ENCODE measurements at places on chromosomes 2 and 18.

DNA sequence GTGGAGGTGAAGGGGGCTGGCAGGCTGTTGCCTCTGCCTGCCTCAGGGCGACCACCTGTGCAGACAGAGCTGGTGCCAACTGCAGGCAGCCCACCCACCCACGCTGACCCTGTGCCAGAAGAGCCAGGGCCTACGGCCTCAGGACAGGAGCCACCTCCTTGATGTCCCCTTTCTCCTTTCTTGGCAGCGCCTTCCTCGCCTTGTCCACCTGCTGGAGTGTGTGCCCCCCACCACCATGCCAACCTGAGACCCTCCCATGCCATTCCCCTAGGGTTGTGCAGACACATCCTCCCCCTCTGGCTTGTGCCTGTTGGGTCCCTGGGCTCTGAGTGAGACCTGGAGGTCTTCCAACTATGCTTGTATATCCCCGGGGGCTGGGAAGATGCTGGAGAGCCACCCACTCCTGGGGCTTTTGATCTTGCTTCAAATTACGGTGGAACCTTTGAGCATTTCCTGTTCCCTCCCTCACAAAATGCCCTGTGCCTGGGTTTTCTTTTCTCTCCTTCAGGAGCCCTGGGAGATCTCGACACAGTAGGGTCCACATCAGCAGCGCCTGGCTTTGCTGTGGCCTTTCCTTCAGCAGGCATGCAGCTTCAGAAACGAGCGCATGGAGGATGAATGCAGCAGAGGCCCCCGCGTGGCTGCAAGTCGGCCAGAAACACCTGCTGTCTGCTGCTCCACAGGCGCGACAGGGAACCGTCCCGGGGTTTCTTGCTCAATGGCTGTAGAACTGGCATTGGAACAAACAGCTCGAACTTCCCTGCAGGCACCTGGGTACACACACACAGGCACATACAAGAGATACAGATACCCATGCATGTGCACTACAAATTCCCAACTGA is 65.9 kb upstream of the SH3RF3 start:
- no peak for DNase-seq

- no peak for DNase-seq
Observed at GRCh38 chr2:50315336-50315735, 716.6 kb downstream of the NRXN1 start.

DNA sequence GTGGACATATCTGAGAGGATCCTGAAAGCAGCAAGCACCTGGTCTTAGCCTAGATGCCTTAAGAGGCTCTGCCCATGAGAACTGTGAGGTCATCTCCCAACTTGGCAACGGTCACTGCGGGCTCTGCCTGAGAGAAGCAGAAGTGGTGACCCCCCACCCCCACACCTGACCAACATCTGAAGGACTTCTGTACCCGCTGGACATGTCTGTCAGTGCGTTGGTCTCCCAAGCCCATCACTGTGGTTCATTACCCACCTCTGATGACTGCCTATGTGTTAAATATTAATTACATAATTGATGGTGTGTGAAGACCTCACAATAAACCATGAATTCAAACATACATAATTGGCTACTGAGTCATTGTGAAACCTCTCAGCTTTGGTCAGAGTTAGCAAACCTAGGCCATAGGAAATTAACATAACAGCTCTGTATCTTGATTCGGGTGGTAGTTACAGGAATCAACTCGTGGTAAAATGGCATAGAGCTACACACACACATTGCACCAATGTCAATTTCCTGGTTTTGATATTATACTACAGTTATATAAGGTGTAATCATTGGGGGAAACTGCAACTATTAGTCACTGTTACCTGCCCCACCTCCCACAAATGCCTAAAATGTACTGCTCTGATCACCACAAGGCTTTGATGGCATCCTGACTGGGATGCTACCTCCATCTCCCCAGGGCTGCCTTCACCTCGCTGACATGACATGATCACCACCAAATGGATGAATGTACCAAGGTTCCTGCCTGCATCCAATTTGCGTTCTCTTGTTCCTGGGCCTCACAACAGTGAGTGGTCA is 4.3 kb upstream of the GALNT1 start:
- peak; percentile 31 for DNase-seq

- no peak for DNase-seq
Observed at GRCh38 chr2:129117434-129117833, 798.8 kb upstream of the HS6ST1 start.

- DNase-seq, result no peak
Observed at GRCh38 chr2:105301646-105302045, 27.9 kb downstream of the TGFBRAP1 start.

- DNase-seq, result no peak
Observed at GRCh38 chr2:124798551-124798950, 773.5 kb downstream of the CNTNAP5 start.

DNA sequence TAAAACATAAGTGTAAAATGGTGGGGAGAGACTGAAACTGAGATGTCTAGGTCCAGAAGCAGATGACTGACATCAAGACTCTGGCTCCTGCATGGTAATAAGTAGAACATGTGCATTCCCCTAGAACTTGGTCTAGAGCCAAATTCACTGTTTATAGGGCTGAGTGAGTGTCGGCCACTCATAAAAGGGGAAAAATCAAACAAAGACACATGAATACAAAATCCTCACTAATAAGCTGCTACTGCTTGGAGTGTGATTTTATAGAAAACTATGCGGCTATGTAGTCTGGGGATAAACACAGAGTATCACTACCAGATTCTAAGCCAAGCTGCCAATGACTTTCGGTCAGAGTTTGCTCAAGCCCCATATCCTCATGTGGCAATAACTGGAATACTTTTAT is 1080.8 kb upstream of the DDX18 start:
- DNase-seq, result no peak

DNA sequence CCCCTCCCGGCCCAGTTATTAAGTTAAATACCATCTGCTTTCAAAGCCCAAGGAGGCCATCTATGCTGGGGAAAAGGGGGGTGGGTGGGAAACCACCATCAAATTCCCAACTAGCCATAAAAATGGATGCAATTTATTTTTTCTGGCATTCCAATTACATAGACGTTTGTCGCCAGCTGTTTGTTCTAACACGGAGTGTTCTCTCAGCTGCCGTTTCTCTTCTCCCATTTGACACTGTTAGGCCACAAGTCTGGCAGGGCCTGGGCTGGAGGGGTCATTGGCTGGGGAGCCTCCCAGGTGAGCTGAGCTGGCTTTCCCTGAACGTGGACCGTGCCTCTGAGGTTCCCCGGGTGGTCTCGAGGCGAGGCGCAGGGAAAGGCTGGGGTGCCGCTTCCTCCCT is 16.6 kb downstream of the ATOH8 start:
- DNase-seq, result no peak

GRCh38 chr2:95354469-95354901 is 48.0 kb upstream of the FAHD2A start:
- no peak for DNase-seq

GRCh38 chr2:160241251-160242137 is 41.4 kb upstream of the ITGB6 start:
- no peak for DNase-seq

DNA sequence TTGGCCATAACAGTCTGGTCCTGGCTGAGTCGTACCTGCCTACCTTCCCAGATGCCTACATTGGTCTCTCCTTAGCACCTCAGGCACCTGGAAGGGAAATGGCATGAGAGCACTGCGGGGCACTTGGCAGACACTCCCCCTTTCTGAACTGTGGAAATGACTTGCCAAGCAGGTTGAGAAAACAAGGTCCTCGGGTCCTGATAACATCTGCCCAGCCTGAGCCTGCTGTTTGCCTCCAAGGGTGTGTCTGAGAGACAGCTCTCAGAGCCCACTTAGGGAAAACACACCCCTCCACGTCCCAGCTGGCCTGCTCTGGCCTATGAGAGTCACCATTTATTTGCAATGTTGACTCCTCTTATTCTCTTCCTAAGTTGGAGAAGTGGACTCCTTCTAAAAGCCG is 10.5 kb downstream of the FAM110C start:
- DNase-seq, result no peak

- DNase-seq, result peak; percentile 5
Observed at GRCh38 chr2:190627448-190628412, 21.2 kb upstream of the NAB1 start.

DNA sequence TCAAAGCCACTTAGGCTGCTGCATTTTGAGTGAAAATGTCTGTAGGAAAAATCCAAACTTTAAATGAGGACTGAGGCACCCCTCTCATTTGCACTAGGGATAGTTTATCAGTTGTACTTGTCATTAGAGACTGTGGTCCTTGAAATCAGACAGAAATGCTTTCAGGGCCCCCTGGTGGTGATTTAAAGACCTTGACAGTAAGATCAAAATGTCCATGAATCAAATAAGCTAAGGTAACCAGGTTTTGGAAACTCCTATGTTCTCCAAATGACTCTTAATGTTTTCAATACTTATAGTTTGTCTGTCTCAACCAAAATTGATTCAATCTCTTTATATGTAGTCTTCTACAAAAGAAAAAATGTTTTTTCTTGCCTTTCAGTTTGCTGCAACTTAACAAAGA is 28.8 kb upstream of the DDX18 start:
- DNase-seq, result peak; percentile 56

- no peak for DNase-seq
Observed at GRCh38 chr2:239155806-239156480, 244.9 kb downstream of the HDAC4 start.

DNA sequence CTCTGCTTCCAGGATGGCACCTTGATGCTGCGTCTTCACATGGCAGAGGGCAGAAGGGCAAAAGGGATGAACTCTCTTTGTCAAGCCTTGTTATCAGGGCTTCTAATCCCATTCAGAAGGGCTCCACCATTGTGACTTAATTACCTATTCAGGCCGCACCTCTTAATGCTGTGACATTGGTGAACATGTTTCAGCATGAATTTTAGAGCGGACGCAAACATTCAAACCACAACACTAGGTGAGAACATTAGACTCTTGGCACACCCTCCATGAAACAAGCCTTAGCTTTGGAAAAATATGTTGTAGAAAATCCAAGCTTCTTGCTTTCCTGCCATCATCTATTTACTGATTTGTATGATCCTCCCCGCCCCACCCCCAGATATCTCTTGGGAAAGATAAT is 17.9 kb downstream of the DAW1 start:
- DNase-seq, result no peak

- DNase-seq, result peak; percentile 23
Observed at GRCh38 chr2:38554973-38555595, 47.6 kb downstream of the HNRNPLL start.

- DNase-seq, result no peak
Observed at GRCh38 chr2:111664275-111664850, 219.6 kb downstream of the ANAPC1 start.

- DNase-seq, result peak; percentile 88
Observed at GRCh38 chr18:23380001-23380550, 73.0 kb upstream of the RIOK3 start.

GRCh38 chr2:101036562-101036961 is 34.5 kb downstream of the RPL31 start:
- peak; percentile 17 for DNase-seq

DNA sequence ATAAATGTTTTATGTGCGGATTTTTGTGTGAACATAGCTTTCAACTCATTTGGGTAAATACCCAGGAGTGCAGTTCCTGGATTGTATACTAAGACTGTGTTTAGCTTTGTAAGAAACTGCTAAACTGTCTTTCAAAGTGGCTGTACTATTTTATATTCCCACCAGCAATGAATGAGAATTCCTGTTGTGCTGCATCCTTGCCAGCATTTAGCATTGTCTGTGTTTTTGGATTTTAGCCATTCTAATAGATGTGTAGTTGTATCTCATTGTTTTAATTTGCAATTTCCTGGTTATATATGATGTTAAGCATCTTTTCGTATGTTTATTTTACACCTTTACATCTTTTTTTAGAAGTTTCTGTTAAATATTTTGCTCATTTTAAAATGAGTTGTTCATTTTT is 24.2 kb downstream of the VRK2 start:
- no peak for DNase-seq

DNA sequence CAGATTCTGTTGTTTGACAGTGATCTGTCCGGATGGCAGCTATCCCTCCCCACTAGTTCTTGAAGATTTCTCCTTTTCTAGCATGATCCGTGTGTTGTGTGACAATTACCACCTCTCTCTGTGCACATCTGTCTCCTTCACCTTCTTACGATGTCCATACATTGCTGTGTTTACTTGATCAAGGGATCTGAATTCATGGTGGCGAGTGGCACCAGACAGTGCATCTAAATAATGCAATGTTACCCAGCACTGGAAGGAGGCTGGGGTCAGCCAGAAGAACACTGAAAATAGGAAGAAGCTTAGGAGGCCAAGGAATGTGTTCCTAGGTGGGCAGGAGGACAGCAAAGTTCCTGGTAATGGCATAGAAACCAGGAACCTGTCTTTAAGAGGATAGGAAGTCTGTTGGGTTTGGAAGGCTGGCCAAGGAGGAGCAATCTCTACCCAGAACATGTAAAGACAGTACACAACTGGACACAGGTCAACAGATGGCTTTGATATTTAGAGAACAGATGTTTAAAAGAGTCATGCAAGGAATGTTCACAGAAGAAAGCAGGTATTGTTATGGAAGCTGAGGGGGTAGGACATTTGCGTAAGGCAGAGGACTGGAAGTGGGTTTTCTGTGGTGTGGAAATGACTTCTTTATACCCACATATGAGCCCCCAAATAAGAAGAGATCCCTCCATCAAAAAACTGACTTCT is 126.4 kb downstream of the HRH4 start:
- DNase-seq, result no peak

DNA sequence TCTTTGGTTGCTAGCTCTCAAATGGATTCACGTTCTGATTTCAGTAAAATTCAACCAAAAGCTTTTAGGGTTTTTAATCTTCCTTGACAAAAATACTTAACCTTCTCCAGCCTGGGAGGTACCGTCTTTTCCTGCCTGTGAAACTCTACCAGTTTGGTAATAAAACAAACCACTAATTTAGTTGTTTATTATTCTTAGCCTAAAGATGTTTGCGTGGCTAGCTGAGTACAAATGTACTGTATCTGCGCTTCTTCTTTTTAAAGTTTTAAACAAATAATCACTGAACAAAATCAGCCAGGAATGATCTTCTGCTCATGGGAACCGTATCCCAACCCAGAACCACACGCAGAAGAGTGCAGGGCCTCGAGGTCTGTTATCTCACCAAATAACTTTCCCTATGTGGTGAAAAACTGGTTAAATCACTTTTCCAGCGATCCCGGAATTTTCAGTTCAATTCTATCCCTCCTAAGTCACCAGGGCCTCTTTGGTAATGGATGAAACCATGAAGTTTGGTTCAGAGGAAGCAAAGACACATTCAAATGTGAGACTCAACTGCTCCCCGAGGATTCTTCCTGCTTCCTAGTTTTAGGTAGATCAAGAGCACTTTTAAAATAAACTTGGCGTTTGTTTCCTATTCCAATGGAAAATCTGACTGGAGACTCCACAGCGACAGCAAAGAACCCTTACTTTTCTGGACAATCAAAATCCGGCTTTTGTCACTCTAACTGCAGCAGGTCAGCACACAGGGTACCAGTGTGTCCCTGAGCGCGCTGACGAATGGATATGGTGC is 36.1 kb downstream of the BCL2 start:
- no peak for DNase-seq

- DNase-seq, result no peak
Observed at GRCh38 chr18:2258954-2259353, 312.4 kb downstream of the METTL4 start.

GRCh38 chr18:5298156-5298852 is 2.8 kb upstream of the ZBTB14 start:
- DNase-seq, result no peak
